Mammary epithelial cell (primary cell): ENCODE measurements at places on chromosomes 2 and 18. TPM values are rescaled to one million over a fixed set of nuclear protein-coding genes. Genes with fewer than 3 reads are reported as not detected.

GCKR gene
- polyA plus RNA-seq, result 1.1 TPM

CHRNA1 gene
- polyA plus RNA-seq, result not detected

ATP8B1 gene
- 6.8 TPM for polyA plus RNA-seq

FEZ2 gene
- 20.0 TPM for polyA plus RNA-seq

MRO gene
- polyA plus RNA-seq, result not detected

ADCYAP1 gene
- polyA plus RNA-seq, result not detected

RNU2-63P gene
- not detected for polyA plus RNA-seq

GBX2 gene
- polyA plus RNA-seq, result not detected

DNA sequence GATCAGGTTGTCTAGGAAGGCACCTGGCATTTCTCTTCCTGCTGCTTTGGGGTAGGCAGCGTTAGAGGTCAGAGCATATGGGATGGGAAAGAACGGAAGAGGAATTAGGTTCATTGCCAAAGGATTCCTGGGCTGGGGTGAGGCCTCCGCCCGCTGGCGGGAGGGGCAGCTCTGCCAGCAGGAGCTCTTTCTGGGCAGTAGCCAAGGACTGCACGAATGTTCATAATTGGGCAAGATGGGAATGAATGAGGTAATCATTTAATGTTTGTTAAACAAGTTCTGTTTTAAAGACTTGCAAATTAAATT is 253.9 kb downstream of the AGAP1 start:
- DNase-seq, result peak; percentile 38

DNA sequence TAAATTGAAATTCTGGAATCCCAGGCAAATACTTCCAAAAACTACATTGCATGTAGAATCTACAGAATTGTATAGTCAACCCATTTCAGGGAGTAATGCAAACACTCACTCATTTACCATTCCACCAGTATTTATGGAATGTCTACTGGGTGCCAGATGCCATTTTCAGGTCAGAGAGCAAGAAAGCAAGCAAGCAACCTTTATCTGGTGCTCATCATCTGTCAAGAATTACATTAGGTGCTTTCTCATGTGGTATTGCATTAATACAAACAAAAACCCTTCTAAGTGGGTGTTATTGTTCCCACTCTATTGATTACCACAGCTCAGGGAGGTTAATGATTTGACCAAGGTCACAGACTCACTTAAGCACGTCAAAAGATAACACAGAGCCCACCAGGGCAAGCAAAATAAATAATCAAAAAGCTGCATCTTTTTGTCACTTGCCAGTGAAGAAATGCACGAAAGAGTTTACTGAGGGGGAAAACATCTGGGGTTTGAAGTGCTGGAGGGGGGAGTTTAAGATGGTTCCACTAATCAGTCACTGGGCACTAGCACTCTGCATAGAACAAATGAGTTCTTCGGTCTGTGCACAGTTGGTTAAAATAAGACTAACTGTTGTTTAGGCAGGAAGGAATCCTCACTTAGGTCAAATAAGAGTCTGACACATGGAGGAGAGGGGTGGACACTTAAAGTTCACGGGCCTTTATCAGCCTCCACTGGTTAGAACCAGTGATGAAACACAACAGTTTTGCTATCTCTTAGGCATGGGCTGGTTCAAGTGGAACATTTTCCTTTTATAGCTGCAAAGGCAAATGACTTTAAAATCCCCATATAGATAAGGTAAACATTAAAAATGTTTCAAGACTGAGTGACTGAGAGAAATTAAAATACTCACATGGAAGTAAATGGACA is 208.8 kb downstream of the CDH2 start:
- DNase-seq, result no peak

- no peak for DNase-seq
Observed at GRCh38 chr2:216694826-216695217, 527 bp downstream of the IGFBP5 start.

GRCh38 chr2:9971105-9971818 is 19.8 kb downstream of the GRHL1 start:
- DNase-seq, result peak; percentile 63

DNA sequence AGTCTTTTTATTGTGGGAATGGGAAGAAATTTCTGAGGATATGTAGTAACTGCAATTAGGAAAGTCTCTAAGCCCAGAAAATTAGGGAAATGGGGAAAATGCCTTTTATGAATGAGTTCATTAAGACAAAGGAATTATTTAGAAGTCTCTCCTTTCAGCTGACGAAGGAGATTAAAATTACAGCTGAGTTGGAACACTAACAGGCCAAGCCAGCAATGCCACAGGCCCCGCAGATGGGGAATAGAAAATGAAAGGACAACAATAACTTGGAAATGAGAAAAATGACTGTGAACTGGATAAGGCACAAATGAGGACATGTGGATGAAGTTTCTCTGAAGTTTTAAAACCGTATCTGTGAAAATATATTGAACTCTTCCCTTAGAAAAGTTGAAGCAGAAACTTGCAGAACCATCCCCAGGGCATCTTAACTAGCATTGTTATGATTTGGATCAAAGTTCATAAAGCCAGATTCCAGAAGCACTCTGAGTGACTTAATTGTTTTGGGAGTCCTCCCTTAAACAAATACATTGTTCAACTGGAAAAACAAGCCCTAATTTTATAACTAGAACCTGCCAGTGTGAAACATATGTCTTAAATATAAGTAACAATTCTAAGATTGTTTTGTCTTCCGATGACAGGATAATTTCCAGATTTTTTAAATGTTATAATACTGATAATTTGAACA is 51.3 kb downstream of the C2orf76 start:
- no peak for DNase-seq

DNA sequence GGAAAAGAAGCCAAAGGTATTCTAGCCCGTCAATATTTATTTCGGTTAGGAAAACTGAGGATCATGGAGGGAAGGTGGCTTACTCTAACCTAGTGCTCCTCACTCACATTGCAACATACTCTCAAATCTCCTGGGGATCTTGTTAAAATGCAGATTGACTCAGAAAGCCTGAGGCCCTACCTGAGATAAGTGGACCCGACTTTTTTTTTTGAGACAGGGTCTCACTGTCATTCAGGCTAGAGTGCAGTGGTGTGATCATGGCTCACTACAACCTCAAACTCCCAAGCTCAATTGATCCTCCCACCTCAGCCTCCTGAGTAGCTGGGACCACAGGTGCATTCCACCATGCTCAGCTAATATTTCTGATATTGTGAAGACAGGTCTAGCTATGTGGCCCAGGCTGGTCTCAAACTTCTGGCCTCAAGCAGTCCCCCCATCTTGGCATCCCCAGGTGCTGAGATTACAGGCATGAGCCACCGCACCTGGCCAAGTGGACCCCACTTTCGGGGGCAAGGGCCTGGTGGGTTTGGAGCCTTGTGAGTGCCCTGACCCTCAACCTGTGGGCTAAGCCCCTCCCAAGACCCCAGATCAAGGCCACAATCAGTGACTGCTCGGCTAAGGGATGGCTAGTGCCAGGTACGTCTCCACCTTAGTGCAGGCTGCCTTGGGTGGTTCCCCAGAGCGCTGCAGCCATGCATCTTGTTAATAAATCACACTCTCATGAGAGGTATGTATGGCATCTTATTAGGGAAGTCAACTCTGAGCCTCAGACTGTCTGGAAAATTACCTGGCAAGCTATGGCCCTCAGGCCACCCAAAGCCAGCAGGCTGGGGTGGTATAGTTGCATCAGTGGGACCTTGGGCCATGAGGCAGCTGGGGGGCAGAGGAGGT is 1.1 kb upstream of the NEURL3 start:
- no peak for DNase-seq

DNA sequence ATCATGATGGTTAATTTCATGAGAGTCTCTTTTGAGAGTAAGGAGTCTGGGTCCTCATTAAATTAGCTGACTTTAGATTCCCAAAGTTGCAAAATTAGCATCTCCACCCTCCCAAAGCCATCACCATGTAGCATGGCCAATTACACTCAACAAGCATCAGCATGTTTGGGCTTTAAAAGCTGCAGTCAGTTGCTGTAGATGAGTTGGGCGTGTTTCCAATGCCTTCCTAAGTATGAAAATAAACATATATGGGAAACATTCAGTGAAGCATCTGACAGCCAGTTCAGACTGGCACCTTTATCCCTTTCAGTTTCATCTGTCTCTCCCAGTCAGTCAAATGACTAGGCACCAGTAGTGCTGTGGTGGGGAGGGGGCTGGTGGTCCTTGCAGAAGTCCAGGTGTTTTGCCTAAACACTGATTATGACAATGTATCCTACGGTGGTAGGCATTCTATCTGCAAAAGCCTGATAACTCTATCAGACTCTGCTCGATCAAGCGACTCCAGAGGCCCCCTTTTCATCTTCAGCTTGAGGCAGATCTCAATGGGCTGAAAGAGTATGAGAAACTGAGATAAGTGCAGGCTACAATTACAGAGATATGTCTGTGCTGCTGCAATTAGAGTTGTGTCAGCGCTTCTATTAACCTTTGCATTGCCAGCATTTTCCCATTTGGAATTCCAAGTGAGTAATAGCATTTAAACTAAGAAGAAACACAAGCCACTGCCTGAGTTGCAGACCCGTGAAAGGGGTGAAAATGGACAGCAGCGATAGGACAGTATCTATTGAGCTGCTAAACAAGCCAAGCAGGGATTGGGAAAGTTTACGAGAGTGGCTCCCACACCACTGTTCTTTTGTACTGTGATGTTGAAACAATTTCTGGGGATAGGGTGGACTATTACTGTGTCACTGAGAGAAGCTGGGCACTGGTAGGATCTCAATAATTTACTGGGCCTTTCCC is 67.3 kb upstream of the SPOPL start:
- peak; percentile 75 for DNase-seq

- DNase-seq, result peak; percentile 12
Observed at GRCh38 chr18:10329101-10329500, 125.3 kb upstream of the APCDD1 start.

- DNase-seq, result no peak
Observed at GRCh38 chr2:61196671-61197070, 34.7 kb downstream of the C2orf74 start.

DNA sequence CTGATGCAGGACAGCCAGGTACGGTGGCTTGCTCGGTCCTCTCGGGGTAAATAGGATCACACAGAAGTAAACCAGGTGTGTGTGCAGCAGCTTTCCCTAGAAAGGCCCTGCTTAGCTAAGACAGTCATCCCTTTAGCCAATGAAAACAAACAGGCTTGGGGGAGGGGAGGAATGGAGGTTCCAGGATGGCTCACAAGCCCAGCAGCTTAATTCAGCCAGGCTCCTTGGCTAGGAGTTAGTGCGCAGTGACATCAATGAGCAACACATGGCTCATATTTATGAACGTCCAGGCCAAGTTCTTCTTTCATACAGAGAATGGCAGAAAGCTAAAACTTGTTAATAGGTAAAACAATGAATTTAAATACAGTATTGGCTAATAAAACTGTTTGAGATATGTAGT is 10.2 kb downstream of the IAH1 start:
- DNase-seq, result no peak

- DNase-seq, result no peak
Observed at GRCh38 chr2:241541564-241542277, 16.8 kb upstream of the BOK start.

DNA sequence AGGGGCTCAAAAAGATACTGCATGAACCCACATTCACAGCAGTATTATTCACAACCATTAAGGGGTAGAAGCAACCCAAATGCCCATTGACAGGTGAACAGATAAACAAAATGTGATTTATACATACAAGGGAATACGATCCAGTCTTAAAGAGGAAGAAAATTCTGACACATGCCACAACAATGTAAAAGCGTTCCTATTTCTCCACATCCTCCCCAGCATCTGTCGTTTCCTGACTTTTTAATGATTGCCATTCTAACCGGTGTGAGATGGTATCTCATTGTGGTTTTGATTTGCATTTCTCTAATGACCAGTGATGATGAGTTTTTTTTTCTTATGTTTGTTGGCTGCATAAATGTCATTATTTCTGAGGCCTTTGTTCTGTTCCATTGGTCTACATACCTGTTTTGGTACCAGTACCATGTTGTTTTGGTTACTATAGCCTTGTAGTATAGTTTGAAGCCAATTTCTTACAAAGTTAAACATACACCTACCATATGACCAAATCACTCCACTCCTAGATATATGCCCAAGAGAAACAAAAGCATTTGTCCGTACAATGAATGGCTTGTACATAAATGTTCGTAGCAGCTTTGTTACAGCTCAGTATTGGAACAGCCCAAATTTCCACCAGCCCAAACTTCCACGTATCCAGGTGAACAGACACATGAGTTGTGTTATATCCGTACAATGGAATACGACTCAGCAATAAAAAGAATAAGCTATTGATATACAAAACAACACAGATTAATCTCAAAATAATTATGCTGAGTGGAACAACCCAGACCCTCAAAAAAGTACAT is 85.1 kb downstream of the TMEM131 start:
- DNase-seq, result no peak

DNA sequence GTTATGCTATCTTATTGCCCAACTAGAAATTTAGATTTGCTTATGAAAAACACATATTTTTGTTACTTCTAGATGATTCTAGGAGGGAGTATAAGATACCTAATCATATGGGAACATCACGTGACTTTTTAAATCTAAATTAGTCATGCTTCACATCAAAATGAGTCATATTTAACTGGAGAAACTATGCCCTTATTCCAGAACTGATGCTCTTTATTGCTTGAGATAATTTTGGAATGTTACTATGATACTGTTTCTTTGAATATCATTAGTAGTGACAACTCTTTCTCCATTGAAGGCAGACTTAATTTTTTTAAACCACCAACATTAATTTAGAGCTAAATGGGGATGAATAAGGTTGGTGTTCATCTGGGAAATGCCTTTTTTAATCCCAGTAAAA is 19.9 kb upstream of the ELAC1 start:
- DNase-seq, result peak; percentile 19

DNA sequence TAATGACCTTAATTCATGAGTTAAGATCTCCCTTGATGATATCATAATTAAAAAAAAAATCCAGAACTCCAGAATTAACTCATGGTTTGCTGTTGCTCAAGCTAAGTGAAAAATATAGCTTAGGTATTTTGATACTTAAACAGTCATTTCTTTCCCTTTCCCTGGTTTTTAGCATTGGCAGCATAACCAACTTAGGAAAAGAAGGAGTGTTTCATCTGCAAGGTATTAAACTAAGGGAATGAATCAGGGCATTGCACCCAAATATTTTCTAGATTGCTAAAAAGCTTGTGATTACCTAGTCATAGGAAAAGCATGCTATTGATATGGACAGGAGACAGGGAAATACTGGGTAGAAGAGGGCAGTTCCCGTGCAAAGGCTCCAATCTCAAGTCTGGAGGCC is 207.2 kb downstream of the LRP1B start:
- peak; percentile 78 for DNase-seq

GRCh38 chr2:201008296-201008829 is 44.9 kb upstream of the ORC2 start:
- no peak for DNase-seq

DNA sequence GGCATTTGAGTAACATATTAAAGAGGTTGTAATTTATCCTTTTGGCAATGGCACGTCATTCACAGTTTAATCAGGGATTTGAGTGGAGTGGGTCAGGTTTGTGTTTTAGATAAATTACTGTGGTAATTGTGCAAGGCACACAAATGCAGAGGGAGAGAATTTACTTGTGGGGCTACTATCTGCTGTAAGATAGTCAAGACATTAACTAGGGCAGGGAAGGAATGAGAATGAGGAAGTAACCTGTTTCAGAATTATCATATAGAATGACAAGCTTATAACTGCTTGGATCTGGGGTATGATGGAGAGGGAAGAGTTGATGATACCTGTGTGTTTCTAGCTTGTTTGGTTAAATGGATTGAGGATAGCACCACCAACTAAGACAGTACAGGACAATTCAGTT is 58.9 kb upstream of the ZSWIM2 start:
- no peak for DNase-seq

- DNase-seq, result no peak
Observed at GRCh38 chr18:43079422-43079821, 36.1 kb downstream of the RIT2 start.

GRCh38 chr2:218816561-218817011 is 15.0 kb downstream of the PRKAG3 start:
- DNase-seq, result no peak

GRCh38 chr2:88659538-88659915 is 31.9 kb upstream of the RPIA start:
- DNase-seq, result no peak
